ENCODE measurements at places on chromosomes 5 and 9. TPM values are rescaled to one million over a fixed set of nuclear protein-coding genes. Genes with fewer than 3 reads are reported as not detected.

MSX2 gene
- not detected for polyA plus RNA-seq

MTRR gene
- polyA plus RNA-seq = 18.1 TPM

TRIM7 gene
- polyA plus RNA-seq = 0.14 TPM

CD180 gene
- polyA plus RNA-seq = 0.33 TPM

SOHLH1 gene
- not detected for polyA plus RNA-seq

LRRC19 gene
- 2.1 TPM for polyA plus RNA-seq

HAVCR2 gene
- polyA plus RNA-seq = 1.4 TPM

DIPK1B gene
- polyA plus RNA-seq = 4.1 TPM

HNRNPK gene
- 137 TPM for polyA plus RNA-seq

GMCL2 gene
- polyA plus RNA-seq = not detected

SAXO1 gene
- polyA plus RNA-seq = 0.01 TPM

NTMT1 gene
- polyA plus RNA-seq = 42.5 TPM

CDKN2A gene
- 0.76 TPM for polyA plus RNA-seq

PCDHB5 gene
- polyA plus RNA-seq = 0.33 TPM

MEIKIN gene
- not detected for polyA plus RNA-seq

CCL21 gene
- polyA plus RNA-seq = 31.0 TPM

DNA sequence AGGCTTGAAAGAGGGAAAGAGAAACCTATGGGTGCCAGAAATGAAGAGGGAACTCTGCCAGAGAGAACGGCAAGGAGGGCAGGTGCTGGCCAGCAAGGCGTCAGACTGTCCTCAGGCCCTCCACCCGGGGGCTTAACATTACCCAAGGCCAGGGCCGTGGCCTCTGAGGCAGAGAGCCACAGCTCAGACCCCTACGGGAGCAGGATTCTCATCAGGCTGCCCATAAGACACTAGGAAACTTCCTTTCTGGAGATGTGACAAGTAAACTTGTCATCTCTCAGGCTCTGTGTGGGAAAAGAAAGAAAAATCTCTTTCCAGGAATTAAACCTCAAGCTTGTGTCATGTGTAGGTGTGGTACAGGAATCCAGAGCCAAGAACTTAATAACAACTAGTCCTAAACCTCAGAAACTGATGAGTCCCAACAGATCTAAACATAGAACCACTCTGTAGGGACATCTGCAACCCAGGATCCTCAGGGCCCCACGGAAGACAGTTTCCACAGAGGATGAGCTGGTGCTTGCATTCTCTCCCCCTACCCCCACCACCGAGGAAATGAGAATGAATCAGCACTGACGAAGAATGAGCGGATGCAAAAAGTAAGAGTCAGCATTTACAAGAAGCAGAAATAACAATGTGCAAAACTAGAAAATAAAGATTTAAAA is 74.3 kb downstream of the DCP2 start:
- DNase-seq = no peak

GRCh38 chr5:67795781-67796477 is 419.6 kb upstream of the PIK3R1 start:
- DNase-seq = no peak

DNA sequence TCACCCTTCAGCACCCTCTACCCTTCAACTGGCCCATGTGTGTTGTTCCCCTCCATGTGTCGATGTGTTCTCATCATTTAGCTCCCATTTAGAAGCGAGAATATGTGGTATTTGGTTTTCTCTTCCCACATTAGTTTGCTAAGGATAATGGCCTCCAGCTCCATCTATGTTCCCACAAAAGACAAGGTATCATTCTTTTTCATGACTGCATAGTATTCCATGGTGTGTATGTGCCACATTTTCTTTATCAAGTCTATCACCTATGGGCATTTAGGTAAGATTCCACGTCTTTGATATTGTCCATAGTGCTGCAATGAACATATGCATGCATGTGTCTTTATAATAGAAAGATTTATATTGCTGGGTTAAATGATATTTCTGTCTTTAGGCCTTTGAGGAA is 325.1 kb upstream of the ADAMTS16 start:
- no peak for DNase-seq

- DNase-seq = peak; percentile 32
These were observed 175.2 kb downstream of the GAPVD1 start for GRCh38 chr9:125436613-125437443.

GRCh38 chr5:10975945-10976344 is 214.9 kb upstream of the DAP start:
- DNase-seq = no peak

- no peak for DNase-seq
These were observed 12.1 kb downstream of the FEM1C start for GRCh38 chr5:115532517-115532916.

GRCh38 chr5:58544926-58545325 is 37.9 kb upstream of the RAB3C start:
- DNase-seq = no peak

GRCh38 chr5:145829708-145830361 is 5.3 kb downstream of the PRELID2 start:
- no peak for DNase-seq

DNA sequence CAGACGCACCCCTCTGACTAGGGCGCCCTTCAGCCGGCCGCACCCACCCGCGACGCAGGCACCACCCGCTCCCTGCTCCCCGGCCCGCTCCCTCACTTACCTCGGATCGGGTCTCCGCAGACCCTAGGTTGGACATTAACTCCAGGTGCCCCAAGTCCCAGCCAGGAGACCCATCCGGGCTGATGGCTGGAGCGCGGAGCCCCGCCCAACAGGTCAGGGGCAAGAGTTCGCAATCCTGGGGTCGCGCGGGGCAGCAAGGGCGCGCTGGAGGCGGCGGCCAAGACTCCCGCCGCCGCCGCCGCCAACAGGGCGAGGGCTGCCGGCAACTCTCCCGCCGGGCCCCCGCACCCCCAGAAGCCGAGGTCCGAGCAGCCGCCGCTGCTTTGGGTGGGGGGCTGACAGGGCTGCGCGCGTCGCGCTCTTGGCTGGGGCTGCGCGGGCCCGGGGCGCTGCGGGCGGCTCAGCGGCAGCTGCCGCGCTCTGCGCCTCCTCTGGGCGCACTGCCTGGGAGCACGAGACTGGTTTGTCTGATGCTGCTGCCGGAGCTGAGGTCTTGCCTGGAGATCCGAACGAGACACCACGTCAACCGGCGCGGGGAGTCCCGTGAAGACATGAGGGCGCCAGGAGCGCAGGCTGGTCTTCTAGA is at the start of gene GDNF:
TSS of gene GDNF (minus strand) at position 635 of the 646 bp plus-strand sequence. CDS start 5,245 bp downstream, outside the sequence.
- no peak for DNase-seq

DNA sequence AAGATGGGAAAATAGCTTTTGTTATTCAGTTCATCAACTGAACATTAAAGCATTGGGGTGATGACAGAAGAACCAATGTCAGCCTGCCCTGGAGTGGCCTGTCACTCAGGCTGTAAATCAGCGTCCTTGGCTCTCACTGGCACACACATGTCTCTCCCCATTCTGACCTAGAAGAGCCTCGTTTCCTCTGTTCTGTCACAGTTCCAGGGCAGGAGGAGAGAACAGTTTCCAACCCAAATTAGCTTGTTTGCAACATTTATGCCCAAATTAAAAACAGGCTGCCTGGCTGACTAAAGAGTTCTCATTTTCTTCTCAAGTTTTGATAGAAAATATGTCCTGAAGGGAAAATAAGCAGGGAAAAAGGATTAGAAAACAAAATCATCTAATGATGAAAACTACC is 520.1 kb downstream of the CHSY3 start:
- no peak for DNase-seq

DNA sequence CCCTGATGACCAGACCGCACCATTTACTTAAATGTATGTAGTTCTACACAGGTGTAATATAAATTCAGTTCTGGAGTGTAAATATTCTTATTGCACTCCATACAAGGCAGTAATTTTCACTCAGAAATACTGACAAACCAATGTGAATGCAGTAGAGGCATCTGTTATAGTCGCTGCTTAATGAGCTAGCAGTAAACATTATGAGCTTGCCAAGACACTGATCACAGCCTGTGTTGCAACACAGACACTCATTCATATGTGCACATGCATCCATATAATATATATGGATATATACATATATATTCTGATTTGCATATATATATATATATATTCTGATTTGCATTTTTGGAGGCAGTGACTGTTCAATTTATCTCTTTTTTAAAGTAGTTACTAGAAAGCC is 435.1 kb upstream of the ST8SIA4 start:
- no peak for DNase-seq

DNA sequence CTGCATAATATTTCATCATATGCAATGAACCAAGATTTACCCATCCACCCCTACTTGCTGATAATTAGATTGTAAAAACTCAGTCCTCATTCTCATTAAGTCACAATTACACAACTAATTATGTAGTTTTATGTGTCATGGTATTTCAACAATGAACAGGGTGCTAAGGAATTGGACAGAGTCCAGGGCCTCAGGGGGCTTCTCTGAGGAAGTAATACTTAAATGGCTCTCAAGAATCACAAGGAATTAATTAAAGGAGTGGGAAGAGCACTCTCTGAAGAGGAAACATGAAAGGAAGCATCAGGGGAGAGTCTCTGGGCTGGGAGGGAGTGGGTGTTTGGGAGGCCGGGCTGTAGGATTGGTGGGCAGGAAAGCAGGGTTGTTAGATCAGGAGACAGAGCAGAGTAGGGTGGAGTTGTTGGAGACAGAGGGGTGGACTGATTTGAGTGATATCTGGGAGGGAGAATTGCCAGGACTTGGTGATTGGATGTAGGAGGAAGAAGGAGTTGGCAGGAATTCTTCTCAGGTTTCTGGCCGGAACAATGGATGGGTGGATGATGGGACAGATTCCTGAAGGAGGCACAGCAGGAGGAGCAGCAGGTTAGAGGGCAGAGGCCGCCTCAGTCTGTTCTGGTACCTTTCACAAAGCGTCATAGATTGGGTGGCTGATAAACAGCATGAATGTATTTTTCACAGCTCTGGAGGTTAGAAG is 23.0 kb upstream of the NSG2 start:
- DNase-seq = no peak

GRCh38 chr5:59361454-59361853 is 532.1 kb downstream of the PDE4D start:
- DNase-seq = no peak

DNA sequence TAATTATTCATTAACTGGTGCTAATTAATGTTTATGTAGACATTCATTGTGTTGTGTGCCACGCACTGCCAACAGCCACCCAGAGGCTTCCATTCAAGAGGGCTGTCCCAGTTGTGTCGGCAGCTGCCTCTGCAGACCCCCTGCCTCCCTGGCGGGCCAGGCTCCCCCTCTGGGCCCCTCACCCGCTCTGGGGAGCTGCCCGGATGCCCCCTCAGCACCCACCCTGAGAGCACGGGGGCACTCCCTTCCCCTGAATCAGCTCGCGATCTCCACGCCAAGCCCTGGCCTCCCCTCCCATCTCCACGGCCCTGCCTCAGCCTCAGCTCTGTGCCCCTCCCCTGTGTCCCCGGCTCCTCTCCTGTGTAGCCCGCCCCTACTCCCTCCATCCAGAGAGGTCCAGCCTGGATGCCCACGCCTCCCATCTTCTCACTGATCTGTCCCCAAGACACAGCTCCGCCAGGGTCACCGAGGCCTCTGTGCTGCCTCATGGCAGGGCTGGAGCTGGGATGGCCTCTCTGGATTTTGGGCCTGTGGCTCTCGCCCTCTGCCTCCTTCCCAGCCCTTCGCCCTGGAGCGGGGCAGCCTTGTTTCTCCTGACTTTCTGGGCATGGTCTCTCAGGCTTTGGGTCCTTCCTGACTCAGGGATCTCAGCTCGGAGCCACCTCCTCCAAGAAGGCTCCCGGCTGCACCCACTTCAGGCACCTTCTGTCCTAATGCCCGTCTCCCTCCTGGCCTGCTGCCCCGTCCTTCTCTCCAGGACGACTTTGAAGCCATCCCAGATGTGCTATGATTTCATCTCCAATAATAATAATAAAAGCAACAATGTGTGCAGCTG is 16.0 kb upstream of the SLC9A3 start:
- no peak for DNase-seq

- DNase-seq = no peak
These were observed 115.9 kb upstream of the MINAR2 start for GRCh38 chr5:129631961-129632360.

DNA sequence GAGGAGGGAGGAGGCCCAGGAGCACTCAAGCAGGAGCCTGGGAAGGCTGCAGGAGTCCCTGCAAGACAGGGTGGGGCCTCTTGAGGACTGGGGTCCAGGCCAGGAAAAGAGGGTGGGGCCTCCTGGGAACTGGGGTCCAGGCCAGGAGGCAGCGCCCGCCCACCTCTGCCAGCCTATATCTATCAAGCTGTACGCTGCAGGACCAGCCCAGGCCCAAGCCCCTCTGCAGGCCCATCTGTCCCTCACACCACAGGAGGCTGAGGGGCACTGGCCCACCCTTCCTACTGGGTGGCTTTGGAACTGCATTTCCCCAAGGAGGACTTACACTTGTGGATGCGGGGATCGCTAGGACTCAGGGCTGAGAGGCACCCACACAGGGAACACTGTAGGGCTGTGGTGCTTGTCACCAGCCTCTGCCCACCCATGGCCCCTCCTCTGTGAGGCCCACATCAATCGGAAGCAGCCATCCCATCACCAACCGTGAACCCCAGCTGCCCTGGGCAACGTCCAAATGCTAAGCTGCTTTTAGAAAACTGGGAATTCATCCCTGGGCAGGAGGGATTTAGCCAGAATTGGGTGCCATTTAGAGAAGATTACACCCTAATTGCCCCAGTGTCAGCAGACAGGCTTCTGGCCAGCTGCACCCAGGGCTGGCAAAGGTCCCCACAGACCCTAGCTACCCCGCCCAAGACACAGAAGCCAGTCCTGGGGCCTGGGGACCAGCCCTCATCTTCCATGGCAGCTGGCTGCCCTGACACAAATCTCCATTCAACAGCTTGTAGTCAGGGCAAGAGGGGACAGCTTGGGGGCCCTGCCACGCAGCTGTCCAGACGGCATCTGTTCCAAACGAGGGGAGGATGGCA is 15.3 kb downstream of the BICD2 start:
- no peak for DNase-seq

- no peak for DNase-seq
These were observed 128.5 kb upstream of the LPCAT1 start for GRCh38 chr5:1651971-1652872.

DNA sequence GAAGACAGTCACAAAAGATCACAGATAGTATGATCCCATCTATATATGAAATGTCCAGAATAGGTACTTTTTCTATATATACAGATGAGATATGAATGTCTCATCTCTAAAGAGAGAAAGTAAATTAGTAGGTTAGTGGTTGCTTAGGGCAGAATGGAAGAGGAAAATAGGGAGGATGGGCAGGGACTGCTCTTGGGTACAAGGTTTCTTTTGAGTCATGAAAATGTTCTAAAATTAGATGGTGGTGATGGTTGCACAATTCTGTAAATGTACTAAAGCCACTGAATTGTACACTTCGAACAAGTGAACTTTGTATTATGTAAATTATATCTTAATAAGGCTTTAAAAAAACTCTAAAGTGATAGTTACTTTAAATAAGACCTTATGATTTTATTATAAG is 59.6 kb upstream of the GRAMD2B start:
- no peak for DNase-seq

GRCh38 chr5:58800861-58801540 is 218.1 kb downstream of the RAB3C start:
- no peak for DNase-seq

DNA sequence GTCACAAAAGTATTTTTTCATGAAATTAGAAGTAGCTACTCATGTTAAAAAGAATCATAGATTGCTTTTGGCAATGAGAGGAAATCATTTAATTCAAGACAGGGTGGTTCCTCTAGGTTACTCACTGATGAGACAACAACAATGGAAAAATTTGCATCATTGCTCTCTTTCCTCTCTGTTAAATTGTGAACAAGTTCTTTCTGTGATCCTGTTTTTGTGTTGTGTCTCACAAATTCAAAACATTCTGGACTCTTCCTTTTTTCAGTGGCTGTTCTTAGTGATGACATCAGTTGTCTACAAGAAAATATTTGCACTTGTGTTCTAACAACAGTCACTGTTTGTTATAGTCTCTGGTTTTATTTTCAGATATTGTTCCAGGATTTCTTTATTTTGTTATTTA is 95.3 kb downstream of the XRCC4 start:
- no peak for DNase-seq

GRCh38 chr5:160357861-160358411 is 12.5 kb downstream of the C1QTNF2 start:
- no peak for DNase-seq

Data from liver (tissue), 10 donors.